ENCODE measurements at places on chromosomes 13 and 19.

DNA sequence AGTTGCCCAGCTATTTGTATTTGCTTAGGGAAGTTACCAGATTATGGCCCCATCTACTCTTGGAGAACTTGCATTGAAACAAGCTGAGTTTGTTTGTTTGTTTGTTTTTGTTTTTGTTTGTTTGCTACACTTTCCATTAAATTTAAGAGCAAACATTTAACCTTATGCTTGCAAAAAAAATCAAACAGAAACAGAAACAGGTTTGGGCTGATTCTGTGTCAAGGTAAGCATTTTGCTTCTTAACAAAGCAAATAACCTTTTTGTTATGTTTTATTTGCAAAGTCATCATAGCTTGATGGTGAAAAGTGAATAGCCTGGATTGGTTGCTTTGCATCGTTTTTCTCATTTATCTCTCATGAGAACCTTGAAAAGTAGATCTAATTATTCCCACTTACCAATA, 531.8 kb downstream of the EFNB2 start:
- DNase-seq: no peak

GRCh38 chr19:35272122-35272719, 3.5 kb downstream of the USF2 start:
- DNase-seq: no peak

DNA sequence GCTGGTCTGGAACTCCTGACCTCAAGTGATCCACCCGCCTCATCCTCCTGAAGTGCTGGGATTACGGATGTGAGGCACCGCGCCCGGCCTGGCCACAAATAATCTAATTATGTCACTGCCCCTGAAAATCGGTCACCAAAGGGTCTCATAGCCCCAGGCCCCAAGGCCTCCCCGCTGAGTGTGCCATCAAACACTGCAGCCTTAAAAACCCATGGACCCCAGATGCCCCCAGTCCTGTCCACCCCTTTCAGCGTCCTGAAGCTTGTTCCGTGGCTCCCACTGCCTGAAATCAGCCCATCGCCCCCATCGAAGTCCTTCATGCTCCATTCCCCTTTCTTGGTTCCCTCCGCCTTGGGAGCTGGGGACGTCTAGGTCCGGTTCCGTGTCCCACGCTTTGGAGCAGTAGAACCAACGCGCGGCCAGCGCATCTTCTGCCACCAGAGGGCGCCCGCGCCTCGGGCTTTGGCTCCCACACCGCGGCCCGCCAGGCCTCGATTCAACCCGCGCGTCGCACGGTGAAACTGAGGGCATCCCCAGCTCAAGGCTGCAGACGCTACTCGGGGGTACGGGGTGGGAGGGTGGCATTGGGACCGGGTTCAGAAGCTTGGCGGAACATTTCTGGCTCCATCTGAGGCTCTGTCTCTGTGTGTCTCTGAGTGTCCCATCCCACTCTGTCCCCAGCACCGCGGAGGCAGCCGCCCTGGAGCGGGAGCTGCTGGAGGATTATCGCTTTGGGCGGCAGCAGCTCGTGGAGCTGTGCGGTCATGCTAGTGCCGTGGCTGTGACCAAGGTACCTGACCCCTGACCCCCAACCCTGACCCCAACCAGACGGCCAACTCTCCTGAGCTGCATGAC, 3.5 kb downstream of the YJEFN3 start:
- peak; percentile 81 for DNase-seq

GRCh38 chr19:15671891-15672579, 852 bp upstream of the CYP4F12 start:
- no peak for DNase-seq

- no peak for DNase-seq
Measured at GRCh38 chr13:101181076-101181685, 235.1 kb downstream of the NALCN start.

GRCh38 chr13:100899720-100900316, 225.2 kb upstream of the TMTC4 start:
- DNase-seq: no peak

GRCh38 chr13:26949701-26950502, 189.3 kb upstream of the GPR12 start:
- DNase-seq: no peak

DNA sequence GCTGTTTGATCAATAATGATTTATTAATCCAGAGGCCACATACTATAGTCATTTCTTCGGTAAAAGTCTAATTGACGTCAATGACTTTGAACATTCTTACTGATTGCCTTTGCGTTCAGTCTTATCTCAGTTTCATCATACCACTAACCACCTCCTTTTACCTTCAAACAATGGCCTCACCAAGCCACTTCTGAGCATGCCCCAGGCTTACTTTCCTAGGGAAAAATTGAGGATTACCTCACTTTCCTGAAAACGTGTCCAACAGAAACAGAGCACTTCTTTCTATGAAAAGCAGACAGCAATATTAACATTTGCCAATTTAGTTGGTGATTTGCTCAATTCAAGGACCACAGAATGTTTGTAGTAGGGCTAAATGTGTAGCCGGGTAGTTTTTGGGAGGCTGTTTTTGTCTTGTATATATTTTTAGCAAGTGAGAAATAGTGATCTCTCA, 157.6 kb downstream of the KLF5 start:
- no peak for DNase-seq

GRCh38 chr19:31284621-31285020, 64.6 kb downstream of the TSHZ3 start:
- DNase-seq: no peak

GRCh38 chr19:51256155-51256625, 5.3 kb downstream of the SIGLECL1 start:
- DNase-seq: no peak

DNA sequence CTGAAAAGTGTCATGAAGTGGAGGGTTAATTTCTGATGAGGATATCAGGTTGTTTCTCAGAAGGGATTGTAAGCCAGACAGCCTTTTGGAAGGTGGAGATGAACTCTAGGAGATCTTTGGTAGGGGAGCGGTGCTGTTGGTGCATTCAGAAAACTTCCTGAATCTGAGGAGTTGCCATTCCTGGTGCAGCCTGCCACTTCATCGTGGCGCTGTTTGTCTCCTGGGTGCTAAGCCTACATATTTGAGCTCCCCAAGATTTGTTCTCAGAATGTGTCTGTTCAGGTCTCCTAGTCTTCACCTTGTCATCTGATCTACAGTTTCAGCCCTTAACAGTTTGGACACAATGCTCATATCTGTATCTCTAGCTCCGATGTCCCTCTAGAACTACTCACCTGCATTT, 285.6 kb downstream of the MTUS2 start:
- DNase-seq: no peak

- DNase-seq: no peak
Measured at GRCh38 chr19:48922548-48923490, 10.7 kb upstream of the DHDH start.

GRCh38 chr13:60351326-60351725, 45.7 kb upstream of the TDRD3 start:
- no peak for DNase-seq

- DNase-seq: no peak
Measured at GRCh38 chr13:111893607-111894443, 173.1 kb upstream of the SOX1 start.

- no peak for DNase-seq
Measured at GRCh38 chr13:113437408-113438010, 15.8 kb downstream of the ADPRHL1 start.

DNA sequence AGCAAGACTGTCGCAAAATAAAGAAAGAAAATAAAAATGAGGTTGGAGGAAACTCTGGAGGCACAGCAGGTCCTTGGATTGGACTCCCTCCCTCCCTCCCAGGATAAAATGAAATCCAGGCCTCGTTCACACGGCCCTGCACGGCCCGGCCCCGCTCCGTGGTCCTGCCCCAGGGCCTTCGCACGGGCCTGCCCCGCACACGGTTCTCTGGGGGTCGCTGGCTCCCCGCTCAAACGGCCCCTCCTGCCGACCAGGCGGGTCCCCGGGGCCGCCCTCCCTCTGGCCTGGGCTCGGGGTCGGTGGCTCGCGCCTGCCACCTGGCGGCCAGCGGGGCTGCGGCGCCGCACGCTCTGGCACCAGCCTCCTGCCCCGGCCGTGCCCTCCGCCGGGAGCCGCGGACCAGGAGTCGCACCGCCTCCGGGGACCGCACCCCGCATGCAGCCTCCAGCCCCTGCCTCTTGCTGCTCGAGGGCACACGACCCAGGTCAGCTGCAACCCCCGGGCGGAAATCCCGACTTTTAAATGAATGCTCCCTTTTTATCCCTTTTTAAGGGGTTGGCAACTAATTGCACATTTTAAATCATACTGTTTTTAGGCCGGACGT, 1.5 kb upstream of the WDR18 start:
- DNase-seq: peak; percentile 86

- DNase-seq: no peak
Measured at GRCh38 chr13:100596516-100596915, 7.9 kb upstream of the GGACT start.

DNA sequence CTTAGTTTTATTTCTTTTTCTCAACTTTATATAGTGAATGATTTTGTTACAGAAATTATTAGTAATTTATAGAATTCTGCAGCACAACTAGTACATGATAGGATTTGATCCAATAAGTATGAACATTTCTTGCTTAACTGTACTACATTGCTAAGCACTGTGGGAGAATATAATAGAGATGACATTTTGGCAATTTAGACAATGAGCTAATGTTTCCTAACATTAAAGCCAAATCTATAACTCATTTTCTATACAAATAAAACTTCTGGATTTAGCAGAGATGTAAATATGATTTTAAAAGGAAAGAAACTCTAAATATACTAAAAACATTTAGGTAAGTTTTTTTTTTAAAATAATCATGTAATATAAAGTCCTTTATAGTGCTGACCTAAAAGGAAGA, 87.3 kb downstream of the FNDC3A start:
- no peak for DNase-seq

DNA sequence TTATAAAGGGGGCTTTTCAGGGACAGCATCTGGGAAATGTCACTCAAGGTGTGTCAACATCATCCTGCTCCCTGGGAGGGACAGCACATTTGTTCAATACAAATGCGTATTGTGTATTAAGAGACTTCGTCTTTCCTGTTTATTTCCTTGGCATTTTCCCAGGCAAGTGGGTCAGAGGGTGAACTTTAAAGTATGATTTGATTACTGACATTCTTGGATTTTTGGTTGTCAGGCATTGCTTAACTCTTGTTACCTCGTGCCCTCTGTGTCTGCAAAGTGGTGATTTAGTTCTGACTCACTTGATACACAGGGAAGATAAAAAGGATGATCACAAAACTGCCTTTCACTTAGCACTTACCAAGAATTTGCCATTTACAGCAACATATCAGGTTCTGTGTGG, 292.7 kb downstream of the SUCLA2 start:
- no peak for DNase-seq

GRCh38 chr13:112960706-112961105, 8.3 kb upstream of the MCF2L start:
- no peak for DNase-seq

GRCh38 chr19:41457241-41457640, 14.3 kb downstream of the ERICH4 start:
- no peak for DNase-seq

DNA sequence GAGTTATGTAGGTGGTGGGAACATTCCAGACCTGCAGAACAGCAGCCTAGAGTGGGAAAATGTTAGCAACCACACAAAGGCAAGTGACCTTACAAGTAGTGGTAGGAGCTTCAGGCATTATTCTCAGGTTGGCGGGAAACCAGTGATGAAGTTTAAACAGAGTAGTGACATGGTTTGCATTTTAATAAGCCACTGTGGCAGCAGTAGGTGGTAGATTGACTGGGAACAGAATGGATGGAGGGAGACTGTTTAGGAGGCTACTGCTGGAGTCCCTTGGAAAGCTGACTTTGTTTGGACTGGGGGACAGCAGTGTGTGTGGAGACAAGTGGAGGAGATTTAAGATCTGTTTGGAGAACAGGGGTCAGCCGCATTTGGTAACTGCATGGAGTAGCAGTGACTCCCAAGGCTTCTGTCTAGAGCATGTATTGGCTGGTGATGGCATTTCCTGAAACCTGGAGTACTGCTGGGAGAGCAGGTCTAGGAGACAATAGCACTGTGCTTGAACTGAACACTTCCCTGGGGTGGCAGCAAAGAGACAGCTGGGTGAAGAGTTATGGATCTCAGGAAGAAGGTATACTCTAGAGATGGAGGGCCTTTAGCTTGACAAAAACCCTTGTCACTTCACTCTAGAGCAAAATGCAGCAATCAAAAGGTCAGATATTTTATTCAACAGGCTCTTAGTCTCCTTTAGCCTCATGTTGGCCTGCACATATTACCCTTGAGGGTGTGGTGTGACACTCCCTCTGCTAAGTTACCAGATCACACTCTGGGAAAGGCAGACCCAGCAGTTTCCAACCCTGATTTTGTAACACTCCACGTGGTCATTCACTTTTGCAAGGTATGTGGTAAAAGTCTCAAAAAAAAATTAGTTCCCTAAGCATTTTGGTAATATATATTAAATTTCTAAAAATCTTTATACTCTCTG, 70.3 kb downstream of the DHRS12 start:
- no peak for DNase-seq

DNA sequence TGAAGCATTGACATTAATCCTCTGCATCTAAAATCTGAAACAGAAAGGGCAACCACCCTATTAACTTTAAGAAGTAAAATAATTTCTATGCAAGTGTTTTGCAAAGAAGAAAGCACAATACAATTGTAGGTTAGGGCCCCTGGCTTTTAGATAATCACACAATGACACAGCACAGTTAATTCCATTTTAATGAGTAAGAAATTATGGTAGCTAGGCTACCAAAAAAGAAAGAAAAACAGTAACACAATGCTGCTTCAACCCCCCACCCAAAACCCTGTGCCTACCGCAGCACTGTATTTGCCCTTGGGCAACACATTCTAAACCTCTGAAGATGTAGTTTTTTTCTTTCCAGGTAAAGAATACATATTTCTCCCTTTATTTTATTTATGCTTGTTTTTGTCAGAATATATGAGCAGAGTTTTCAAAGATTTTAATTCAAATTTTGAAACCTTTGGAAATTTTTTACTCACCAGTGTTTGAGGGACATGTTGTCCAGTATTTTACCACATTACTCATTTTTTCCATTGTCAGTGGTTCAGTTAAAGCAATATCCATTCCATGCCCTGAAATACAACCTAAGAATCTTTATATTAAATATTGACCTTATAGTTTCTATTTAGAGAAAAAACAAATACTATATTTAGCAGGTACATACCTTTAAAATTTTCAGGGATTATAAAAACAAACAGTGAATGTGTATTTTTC, 21.1 kb downstream of the SOHLH2 start:
- no peak for DNase-seq

DNA sequence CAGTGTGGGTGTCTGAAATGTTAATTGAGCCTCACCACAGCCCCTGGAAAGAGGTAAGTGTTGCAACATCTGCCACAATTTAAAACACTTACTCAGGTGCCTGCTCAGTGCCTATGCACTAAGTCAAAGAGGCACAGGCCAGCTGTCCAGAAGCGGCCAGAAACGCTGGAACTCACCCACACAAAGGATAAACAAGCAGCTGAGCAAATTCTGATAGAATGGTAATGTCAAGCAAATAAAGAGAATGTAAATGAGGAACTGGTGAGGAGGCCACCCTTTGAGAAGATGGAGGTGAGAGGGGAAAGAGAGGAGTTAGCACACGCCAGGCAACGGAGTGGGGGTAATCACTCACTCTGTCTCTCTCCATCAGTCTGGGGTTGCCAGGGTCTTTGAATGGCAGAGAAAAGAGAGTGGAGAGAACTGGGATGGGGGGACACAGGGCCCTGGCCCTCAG, 67.7 kb upstream of the SERP2 start:
- no peak for DNase-seq

Measured in GM06990 (cell line).